ENCODE measurements at places on chromosomes 6 and 20.

- no peak for DNase-seq
Measured at GRCh38 chr6:137846772-137847313, 20.2 kb upstream of the TNFAIP3 start.

GRCh38 chr20:50594591-50595432 is 84.6 kb downstream of the PTPN1 start:
- no peak for DNase-seq

DNA sequence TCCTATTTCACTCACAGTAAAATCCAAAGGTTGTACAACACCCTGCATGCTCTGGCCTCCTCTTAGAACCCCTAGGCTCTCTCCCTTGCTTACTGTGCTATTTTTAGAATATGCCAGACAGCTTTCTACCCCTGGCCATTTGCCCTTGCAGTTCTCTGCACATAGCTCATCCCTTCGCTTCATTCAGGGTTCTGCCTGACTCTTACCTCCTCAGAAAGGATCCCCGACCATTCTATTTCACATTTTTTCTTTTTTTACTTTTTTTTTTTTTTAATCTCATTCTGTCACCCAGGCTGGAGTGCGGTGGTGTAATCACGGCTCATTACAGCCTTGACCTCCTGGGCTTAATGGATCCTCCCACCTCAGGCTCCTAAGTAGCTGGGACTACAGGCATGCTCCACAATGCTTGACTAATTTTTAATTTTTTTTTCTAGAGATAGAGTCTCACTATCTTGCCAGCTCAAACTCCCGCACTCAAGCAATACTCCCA is 33.6 kb downstream of the COMMD7 start:
- no peak for DNase-seq

DNA sequence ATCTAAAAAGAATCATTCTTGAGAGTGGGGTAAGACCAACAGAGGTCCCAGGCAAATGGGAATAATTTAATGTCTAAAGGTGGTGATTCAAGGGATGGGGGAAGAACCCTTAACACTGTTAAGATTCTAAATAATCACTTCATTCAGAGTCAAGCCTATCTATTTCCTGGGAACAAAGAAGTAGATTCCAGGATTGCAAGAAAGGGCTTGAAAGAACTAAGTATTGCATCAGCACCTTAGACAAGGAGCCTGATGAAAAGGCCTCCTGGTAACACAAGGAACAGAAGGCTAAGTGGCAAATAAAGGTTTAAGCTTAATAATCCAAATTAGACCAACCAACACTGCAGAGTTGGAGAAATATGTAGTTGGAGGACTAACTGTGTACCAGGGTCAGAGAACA is 620.7 kb upstream of the BTBD3 start:
- DNase-seq: no peak

DNA sequence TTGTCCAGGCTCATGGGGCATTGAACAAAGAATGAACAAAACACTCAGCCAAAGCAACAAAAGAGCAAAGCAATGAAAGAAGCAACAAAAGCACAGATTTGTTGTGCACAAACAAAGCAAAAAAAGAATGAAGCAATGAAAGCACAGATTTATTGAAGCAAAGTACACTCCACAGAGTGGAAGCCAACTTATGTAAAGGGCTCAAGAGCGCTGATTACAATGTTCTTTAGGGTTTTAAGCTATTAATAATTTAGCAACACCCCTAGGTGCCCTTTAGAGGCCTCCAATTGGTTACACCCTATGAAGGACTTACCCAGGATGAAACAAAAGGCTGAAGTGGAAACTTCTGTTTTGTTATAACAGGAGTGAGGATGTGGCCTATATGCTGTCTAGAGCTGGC is 179.2 kb upstream of the PROKR2 start:
- DNase-seq: no peak
